Midbrain (tissue), 1 donor: ENCODE measurements at places on chromosomes 6 and 20.

- no peak for DNase-seq
Observed at GRCh38 chr6:138248878-138249277, 30.6 kb upstream of the PBOV1 start.

- no peak for DNase-seq
Observed at GRCh38 chr6:549906-550305, 107.0 kb downstream of the HUS1B start.

GRCh38 chr6:166851911-166852310 lies 104.4 kb downstream of the RNASET2 start:
- DNase-seq, result no peak

DNA sequence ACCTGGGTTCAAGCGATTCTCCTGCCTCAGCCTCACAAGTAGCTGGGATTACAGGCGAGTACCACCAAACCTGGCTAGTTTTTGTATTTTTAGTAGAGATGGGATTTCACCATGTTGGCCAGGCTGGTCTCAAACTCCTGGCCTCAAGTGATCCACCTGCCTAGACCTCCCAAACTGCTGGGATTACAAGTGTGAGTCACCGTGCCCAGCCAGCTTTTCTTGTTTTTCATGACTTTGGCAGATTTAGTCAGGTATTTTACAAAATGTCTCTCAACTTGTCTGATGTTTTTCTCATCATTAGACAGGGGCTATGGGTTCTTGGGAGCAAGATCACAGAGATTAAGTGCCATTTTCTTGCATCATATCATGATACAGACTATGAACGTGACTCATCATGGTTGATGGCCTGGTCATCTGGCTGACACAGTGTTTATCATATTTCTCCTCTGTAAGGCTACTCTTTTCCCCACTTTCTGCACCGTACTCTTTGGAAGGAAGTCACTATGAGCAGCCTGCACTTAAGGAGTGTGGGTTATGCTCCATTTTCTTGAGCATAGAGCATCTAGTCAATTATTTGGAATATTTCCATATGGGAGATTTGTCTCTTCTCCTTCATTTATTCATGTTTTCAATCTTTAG lies 67.8 kb downstream of the RNF182 start:
- no peak for DNase-seq

DNA sequence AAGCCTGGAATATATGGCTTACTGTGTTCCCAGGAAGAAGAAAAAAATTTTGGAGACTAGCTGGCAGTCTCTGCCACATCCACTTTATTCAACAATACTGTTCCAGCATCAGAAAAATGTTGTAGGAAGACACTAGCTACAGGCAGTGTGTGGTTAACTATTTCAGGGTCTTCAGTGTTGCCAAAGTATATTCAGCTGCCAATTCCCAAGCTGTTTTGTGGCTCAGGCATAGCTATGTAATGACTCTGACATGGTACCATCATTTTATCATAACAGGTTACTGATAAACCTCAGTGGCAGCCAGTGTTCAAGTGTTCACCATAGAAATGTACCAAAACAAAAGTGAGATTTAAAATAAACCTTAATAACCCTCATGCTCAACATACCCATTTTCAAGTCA lies 503.1 kb downstream of the ADGRB3 start:
- DNase-seq, result no peak

DNA sequence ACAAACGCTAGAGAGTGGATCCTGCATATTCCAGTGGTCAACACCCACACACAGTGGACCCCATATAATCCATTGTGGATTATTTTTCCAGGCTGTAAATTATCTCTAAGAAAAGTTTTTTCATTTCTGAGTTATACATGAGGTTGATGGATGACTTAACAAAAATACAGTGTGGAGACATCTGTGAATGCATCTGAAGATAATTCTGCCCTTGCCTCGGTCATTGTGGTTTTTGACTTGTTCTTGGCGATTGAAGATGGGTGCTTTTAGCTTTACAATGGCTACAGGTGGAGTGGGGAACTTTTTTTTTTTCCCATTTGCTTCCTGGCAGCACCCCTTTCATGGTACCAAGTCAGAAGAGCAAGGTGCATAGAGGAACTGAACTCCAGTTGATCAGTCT lies 242.7 kb downstream of the MYLK4 start:
- no peak for DNase-seq

DNA sequence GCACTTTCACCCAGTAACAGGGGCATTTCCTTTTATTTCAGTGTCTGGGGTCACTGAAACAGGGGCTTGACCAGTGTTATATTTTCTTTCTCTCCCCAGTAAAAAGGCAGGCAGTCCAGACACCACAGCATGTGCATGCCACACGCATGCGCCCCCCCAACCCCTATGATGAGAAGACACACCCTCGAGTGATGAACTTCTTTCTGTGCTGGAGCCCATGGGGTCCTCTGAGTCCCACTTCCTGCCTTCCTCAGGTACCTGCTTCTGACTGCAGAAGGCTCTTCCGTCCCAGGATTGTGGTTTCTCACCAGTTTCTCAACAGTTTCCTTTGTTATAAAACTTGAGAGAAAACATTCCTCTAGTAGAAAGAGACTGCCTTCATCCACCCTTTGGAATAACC lies 45.7 kb upstream of the TMEM181 start:
- no peak for DNase-seq
